NCI-H1417 (cell line): ENCODE measurements at places on chromosomes 5 and 9.

- DNase-seq, result no peak
These were observed 145.7 kb upstream of the SMIM23 start for GRCh38 chr5:171639966-171640365.

DNA sequence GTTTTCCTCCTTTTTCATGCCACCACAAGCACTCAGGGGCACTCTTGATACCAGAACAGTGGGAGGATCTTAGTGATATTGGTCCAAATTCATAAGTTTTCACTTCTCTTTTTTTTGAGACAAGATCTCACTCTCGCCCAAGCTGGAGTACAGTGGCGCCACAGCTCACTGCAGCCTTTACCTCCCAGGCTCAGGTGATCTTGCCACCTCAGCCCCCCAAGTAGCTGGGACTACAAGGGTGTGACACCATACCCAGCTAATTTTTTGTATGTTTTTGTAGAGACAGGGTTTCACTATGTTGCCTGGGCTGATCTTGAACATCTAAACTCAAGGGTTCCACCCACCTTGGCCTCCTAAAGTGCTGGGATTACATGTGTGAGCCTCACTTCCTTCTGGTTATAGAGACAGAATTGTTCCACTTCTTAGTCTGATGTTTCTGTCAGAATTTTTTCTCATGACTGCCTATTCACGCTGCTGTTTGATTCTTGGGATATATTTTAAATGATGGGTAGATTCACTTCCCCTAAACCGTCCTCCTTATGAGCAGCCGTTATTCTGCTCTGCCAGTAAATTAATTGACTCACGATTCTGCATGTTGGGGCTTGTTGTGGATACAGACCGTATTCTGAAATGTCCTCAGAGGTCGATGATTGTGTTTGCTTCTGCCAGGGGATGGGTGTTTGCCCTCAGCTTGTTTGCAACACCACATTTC, 30.8 kb downstream of the MTAP start:
- DNase-seq, result no peak

DNA sequence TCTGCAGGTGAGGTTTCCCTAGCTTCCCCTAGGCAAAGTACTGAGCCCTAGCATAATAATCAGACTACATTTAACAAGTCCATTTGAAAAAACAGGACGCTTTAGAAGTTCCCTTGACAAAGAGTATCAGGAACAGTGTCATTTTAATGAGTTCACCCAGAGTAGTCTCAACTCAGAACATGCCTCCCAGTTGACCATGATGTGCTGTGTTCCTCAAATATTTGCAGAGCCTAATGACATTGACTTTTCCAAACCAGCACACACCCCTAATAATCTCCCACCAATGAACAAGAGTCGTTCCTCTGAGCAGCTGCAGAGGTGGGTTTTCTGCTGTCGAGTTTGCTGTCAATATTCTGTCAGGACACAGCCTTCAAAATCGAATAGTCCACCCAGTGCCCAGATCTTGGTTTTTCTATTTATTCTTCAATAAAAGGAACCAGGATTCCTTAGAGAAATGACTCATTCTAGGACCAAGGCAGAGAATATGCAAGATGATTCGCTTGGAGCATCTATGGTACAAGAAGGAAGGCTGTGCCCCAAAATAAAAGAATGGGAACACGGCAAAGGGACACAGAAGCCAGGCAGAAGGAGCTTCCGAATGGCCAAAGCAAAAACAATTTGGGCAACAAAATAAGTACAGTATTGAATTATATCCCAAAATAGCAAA, 57.6 kb downstream of the OTULIN start:
- peak; percentile 56 for DNase-seq

- peak; percentile 26 for DNase-seq
These were observed 1164.6 kb upstream of the CDH18 start for GRCh38 chr5:21152611-21153010.

DNA sequence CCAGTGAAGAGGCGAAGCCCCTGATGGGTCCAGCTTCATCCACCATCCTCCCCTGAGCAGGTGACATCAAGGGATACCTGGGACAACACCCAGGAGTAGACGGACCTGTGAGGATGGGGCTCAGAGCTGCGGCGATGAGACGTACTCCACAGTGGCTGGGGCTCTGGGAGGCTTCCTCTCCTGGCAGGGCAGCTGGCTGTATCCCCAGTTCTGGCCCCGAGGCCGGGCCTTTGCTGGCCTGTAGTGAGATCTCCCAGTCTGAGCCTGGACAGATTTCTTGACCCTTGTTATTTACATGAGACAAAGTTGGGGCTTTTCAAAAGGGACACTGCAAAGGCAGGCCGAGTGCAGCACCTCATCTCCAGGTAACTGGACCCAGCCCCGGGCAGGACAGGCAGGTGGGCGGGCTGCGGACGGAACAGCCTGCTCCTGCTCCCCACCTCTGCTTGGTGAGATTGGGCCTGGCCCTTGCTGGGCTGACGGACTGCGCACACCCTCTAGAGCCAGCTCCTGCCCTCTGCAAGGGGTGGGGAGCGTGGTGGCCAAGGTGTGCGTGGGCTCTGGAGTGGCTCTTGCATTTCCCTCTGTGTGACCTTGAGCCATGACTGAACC, 23.1 kb downstream of the IER5L start:
- DNase-seq, result no peak

- no peak for DNase-seq
These were observed 11.2 kb downstream of the SEMA4D start for GRCh38 chr9:89486681-89487080.

GRCh38 chr5:138282920-138283742, 8.7 kb upstream of the GFRA3 start:
- DNase-seq, result no peak

- no peak for DNase-seq
These were observed 222.0 kb upstream of the TRIM32 start for GRCh38 chr9:116464987-116465571.

DNA sequence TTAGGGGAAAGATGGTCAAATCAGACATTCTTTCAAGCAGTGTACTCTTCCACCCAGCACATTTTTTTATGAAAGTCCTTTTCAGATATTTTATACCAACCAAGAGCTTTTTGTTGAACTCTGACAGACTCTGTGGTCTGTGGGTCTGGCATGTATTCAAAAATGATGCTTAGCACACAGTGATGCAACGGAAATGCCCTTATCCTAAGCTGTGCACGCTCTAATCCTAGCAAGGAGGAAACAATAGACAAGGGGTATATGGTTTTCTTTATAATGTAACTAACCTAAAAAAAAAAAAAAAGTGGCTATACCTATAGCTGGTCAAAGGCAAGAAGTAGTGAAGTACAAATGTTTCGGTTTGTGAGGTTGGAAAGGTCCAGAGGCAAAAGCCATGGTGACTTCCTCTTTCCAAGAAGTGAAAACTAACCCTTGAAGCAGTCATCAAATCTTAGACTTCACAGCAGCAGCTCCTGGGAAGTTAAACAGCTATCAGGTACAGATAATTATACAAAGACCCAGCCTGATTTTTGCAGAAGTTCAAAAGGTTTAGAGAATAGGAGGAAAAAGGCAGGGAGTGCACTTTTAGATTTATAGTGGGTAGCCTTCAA, 82.5 kb downstream of the SEMA6A start:
- DNase-seq, result no peak

GRCh38 chr9:124776954-124777648, at the start of gene OLFML2A:
OLFML2A (plus strand) TSS chr9:124777133; CDS start chr9:124777271, 138 bp downstream.
- DNase-seq, result no peak

DNA sequence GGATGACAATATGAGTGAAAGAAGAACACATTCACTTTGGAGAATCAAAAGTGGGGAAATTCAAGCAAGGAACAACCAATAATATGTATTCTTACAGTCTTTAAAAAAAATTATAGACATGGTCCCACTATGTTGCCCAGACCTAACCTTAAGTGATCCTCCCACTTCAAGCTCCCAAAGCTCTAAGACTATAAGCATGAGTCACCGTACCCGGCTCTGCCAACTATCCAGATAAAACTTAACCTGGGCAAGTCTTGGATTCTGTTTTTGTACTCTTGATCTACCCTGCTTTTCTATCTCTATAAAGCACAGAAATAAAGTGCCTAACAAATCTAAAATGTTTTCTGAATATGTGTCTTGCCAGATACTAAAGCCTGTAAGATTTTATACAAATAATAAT, 30.9 kb downstream of the CEMIP2 start:
- DNase-seq, result no peak

DNA sequence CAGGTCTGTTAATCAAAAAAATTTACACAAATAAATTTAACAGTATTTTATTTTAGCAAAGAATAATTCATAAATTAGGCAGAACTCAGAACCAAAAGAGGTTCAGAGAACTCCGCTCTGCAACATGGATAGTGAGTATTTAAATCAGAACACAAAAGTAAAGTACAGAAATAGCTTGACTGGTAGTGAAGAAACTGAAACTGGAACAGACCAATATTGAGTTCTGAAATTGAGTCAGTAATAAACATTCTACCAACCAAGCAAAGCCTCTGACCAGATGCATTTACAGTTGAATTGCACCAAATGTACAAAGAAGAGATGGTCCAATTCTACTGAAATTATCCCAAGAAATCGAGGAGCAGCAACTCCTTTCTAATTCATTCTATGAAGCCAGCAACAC, 1542.8 kb downstream of the EFNA5 start:
- no peak for DNase-seq

GRCh38 chr5:43305948-43306565, 7.2 kb downstream of the HMGCS1 start:
- peak; percentile 74 for DNase-seq

DNA sequence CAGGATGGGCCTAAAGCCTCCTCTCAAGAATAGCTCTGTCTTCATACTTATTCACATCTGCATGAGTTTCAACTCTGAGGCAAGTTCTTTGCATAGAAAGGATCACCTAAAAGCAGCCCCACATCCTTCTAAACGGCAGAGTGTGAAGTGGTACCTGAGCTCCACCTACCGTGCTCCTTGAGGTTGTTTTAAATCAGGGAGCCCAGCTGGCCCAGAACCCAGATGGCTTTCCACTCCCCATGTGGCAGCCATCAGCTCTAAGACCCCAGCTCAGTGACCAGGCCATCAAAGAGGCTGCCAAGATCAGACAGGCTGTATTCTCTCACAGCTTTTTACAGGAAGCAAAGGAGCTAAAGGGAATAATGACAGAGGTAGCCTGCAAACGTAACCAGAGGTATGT, 299.3 kb downstream of the RASEF start:
- peak; percentile 31 for DNase-seq

DNA sequence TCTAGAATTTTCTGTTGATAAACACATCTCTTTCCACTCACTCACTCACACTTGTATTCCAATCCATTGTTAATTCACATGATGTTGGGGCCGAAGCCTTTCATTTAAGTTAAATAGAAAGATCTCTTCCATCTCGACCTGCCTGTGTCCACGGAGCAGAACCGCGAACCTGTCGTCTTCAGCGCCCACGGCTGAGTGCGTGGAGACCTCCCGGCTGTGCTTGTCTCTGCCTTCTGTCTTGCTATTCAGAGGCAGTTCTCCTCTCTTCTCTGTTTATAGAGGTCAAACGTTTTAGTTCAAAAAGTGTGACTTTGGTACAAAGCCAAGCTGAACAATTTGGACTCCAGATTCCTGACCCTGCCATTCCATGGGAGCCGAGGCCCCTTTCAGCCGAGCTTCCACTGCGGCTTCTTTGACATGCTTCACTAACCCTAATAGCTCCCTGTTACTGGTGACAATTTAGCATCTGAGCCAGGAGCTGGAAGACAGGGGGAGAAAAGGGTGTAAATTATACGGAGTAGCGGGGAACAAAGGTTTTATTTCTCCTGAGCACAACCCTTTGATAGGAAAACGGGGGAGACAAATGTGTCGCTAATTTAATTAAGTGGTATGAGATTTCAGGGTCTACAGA, 314.4 kb upstream of the IRX4 start:
- no peak for DNase-seq

- DNase-seq, result no peak
These were observed 252.5 kb downstream of the DEPDC1B start for GRCh38 chr5:60447488-60447920.

DNA sequence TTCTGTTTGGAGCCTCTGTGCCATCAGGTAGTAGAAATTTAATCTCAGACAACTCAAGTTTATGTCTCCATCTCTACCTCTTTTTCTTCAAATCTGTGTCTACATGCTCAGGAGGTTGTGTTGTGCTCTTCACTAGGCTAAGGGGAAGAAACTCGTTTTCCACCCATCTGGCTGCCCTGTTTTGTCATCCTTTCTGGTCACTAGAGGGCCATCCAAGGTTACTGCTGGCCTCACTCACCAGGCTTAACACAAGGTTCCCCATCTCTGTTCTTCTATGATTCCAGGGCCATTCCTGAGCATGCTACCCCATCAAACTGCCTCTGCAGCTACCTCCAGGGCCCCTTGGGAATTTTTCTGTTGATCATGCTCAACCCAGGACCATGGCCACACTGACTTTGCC, 213.3 kb upstream of the FBXL7 start:
- DNase-seq, result no peak

DNA sequence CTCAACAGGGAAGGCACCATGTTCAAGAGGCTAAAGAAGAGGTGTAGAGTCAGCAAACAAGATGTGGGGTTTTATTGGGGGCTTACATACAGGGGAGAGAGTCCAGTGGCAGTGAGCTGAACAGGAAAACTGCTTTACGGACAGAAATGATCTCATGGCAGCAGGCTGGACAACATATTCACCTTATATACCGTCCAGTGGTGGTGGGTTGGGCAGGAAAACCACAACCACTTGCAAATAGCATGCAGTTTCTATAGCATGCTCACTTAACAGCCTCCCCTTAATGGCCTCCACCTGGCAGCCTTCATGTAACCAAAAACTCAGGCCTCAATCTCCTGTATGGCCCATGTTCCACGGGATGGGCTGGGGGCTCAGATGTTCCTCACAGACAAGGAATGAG, 5.4 kb downstream of the TNFSF8 start:
- no peak for DNase-seq

DNA sequence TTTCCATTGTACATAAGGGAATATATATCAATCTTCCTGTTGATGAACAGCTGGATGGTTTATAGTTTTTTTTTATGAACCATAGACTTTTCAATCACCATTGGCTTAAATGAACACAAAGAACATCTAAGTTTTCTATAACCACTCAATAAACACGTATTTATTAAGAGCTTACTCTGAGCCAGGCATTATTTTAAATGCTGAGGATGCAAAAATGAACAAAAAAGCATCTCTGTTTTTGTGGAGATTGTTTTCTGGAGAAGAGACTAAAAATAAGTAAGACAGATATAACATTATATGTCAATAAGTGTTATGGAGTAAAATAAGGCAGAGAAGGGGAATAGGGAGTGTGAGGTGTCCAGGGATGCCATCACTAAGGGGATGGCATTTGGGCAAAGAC, 52.1 kb upstream of the SLC24A2 start:
- DNase-seq, result no peak

DNA sequence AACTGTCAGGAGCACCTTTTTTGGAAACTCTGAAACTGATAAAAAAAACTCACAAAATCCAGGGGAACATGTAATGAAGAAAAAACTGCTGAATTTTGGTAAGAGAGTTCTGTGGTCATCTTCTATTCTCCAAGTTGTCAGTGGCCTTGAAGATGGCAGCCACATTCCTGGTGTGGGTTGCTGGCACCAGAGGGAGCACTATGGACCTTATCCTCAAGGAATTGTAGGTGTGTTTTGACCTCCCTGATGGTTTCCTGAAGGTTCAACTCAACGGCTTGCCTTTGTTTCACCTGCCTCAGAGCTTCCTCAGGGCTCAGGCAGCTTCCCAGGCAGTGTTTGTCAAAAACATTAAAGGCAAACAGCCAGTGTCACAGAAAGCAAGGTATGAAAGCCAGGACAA, 2.2 kb upstream of the SLC38A9 start:
- DNase-seq, result no peak

GRCh38 chr9:137494104-137494544, 35.0 kb upstream of the NSMF start:
- no peak for DNase-seq
